Activated naive CD8-positive, alpha-beta T cell treated with anti-CD3 and anti-CD28 coated beads, Interleukin-2, amount 10 ng/mL, durations not matched to agents 7 days and 5 days (primary cell): ENCODE measurements at places on chromosomes 5 and 9. TPM values are rescaled to one million over a fixed set of nuclear protein-coding genes. Genes with fewer than 3 reads are reported as not detected.

- no peak for DNase-seq
These were observed 84.0 kb downstream of the USP20 start for GRCh38 chr9:129919277-129919676.

GRCh38 chr5:108212775-108213346, 169.0 kb downstream of the FBXL17 start:
- DNase-seq: no peak

- no peak for DNase-seq
These were observed 5.6 kb downstream of the MAMDC2 start for GRCh38 chr9:70049236-70049635.

- no peak for DNase-seq
These were observed 134.0 kb downstream of the SNX18 start for GRCh38 chr5:54651482-54652076.

- no peak for DNase-seq
These were observed 20.9 kb downstream of the ZBED3 start for GRCh38 chr5:77066184-77066583.

GRCh38 chr5:17336054-17336453, 118.6 kb downstream of the BASP1 start:
- DNase-seq: no peak

- no peak for DNase-seq
These were observed 94.2 kb downstream of the FOXD1 start for GRCh38 chr5:73354406-73354805.

- DNase-seq: peak; percentile 31
These were observed 219.6 kb upstream of the RORB start for GRCh38 chr9:74277532-74277931.

GRCh38 chr5:169803077-169803981, 166.3 kb downstream of the DOCK2 start:
- no peak for DNase-seq

- DNase-seq: no peak
These were observed 76.5 kb downstream of the DAP start for GRCh38 chr5:10684303-10685086.

DNA sequence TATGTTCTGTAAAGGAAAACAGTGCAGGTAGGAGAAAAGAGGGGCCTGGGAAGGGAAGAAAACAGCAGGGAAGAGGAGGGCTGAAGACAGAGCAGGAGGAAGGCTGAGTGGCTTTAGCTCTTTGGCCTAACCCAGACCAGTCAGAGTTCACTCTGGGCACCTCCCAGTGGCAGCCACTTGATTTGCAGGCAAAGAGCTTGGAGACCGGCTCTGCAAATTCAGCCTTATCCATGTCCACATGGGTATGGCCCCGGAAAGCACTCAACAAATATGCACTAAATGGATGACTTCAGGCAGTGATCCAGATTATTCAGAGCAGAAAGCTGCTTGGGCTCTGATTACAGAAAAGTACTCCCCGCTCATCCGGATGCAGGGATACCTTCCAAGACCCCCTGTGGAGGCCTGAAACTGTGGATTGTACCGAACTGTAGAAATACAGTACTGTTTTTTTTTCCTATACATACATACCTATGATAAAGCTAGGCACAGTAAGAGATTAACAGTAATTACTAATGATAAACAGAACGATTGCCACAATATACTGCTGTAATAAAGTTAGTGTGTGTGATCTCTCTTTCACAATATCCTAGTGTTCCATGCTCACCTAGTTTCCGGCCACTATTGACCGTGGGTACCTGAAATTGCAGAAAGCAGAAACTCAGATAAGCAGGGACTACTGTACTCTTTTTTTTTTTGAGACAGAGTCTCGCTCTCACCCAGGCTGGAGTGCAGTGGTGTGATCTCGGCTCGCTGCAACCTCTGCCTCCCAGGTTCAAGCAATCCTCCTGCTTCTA, 4.6 kb upstream of the RNU6ATAC start:
- DNase-seq: no peak

- no peak for DNase-seq
These were observed 346.4 kb downstream of the BNC2 start for GRCh38 chr9:16524078-16524477.

DNA sequence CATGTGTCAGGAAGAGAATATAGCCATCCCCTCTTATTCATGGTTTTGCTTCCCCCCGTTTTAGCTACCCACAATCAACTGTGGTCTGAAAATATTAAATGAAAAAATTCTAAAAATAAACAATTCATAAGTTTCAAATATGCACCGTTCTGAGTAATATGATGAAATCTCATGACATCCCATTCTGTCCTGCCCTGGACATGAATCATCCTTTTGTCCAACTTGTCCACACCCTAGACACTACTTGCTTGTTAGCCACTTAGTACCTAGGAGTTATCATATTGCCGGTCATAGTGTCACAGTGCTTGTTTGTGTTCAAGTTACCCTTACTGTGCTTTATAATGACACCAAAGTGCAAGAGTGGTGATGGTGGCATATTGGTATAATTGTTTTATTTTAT, 113.5 kb downstream of the CAAP1 start:
- no peak for DNase-seq

- DNase-seq: no peak
These were observed 70.5 kb downstream of the MED27 start for GRCh38 chr9:132008855-132009812.

DNA sequence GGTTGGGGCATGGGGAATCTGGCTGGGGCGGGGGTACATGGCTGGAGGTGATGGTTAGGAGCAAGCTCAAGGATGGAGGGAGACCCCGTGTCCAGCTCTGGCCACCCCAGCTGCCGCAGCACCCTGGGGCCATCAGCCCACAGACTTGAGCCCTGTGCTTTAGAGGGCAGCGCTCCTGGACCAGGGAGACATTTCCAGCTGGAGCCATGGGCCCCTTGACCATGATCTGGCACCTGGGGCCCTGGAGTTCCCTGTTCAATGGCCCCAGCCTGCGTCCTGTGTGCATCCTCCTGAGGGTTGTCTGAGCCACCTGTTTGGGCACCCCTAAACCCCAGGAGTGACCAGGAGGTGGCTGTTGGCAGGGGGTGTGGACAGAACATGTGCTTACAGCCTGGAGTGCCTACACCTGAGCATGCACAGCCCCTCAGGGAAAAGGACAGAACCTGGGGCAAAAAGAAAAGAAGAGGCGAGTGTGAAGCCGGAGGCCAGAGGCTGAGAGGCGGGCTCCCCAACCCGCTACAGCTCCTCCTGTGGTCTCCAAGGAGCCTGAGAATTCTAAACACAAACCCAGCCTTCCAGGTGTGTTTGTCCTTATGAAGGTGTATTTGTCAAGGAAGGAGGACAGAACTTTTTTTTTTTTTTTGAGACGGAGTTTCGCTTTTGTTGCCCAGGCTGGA, 126.7 kb downstream of the C9orf50 start:
- DNase-seq: no peak

- DNase-seq: peak; percentile 71
These were observed 89.2 kb downstream of the SEMA4D start for GRCh38 chr9:89408628-89409101.

DNA sequence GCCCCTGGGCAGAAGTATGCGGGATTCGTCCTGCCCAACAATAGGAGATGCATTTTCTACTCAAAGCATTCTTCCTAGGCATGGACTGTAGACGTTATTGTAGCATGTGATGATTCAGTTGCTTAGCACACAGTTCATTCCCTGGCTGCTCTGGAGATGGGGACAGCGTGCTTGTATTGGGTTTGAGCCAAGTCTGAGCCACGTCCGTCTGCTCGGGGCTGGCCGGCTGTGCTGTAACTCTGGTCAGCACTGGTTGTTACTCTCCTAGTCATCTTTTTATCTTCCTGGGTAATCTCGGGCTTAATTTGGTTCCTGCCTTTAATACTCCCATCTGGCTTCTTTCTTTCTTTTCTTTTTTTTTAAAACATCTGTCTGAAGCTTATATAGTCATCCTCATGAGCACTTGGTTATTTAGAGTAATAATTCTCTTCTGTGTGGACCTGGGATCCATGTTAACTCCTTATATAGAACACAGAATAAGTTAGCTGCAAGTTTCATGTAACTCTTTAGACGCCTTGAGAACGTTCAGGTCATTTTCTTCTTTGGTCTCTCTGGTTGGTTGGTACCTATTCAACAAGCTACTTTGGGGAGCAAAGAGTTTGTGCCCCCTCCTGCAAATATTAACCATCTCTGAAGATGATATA, 118.8 kb upstream of the RPS23 start:
- no peak for DNase-seq

DNA sequence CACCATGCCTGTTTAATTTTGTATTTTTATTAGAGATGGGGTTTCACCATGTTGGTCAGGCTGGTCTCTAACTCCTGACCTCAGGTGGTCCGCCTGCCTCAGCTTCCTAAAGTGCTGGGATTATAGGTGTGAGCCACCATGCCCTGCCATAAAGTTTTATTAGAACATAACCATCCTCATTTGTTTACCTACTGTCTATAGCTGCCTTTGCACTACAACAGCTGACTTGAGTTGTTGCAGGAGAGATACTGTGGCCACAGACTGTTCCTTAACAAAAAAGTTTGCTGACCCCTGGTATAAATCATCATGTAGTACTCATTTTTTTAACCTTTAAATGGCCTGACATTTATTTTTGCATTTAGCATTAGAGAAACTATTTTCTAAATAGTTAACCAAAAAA, 31.7 kb downstream of the SNX30 start:
- no peak for DNase-seq

DNA sequence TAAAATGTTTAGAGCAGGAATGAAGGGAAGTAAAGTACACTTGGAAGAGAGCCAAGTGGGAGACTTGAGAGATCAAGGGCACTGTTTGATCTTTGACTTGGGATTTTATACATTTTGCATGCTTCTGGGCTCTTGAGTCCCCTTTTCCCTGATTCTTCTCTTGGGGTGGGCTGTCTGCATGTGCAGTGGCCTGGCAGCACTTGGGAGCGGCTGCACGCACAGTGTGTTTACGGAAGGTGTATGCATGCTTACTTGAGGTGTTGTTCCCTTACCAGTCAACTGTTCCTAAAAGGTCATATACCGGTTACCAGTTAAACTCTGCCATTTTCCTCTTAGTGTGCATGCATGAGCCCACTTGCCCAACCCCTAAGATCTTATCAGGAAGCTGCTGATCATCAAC, 377.7 kb downstream of the CYLC2 start:
- no peak for DNase-seq

DNA sequence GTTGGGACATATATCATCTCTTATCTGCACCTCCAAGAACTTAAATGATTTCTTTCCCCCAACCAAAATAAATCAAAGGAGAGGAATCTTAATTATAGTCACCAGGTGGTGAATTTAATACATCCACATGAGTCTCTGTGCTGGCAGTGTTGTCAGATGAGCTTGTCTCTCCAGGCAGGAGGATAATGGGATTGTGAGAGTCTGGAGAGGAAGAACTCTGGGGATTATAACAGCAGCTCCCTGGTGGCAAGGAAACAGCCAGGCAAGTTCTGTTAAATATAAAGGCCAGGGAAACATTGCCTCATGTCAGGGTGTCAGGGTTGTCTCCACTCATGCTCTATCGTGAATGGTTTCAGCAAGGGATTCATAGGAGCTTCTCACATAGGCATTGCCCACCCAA, 80.8 kb downstream of the TLR4 start:
- DNase-seq: no peak

GRCh38 chr5:140978983-140979382, 12.7 kb downstream of the PCDHAC2 start:
- no peak for DNase-seq

DNA sequence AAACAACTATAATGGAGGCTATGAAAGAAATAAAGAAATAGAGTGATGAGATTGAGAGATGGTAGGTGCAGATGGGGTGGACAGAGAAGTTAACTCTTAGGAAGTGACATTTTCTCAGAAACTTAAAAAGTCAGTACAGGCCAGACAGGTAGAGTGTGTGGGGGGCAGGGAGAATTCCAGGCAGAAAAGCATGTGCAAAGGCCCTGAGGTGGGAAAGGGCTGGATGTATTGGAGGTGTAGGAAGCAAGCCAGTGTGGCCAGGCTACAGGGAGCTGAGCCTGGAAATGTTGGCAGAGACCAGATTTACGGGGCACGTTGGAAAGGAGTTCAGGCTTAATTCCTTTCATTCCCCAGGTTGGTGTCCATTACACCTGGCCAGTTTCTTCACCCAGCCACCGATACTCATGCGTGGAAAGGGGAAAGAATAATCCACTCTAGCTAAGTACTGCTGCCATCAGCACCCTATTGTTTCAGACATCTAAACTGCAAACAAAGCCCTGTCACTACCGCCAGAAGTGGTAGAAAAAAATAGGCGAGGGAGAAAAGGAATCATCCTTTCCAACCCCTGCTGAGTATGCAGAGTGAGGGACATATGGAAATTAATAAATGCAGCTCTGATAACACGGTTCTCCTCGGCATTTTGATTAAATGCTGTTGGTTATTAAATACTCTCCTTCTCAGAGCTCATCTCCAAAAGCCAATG, 116.8 kb upstream of the GPR151 start:
- DNase-seq: no peak

GRCh38 chr9:117074784-117075520, 339.9 kb downstream of the ASTN2 start:
- no peak for DNase-seq

DNA sequence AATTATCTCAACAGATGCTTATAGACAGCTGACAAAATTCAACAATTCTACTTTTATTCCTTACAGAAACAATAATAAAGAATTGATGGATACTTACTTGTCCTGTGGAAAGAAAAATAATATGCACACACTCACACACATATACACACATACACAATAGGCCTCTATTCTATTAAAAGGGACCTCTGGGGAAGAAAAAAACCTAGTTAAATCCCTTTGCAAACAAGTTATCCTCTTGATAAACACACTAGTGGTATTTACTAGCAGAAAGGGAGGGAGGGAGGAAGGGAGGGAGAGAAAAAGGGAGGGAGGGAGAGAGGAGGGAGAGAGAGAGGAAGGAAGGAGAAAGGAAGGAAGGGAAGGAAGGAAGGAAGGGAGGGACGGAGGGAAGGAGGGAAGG, 486.4 kb downstream of the HINT1 start:
- DNase-seq: no peak

GRCh38 chr5:16659536-16659935, 42.7 kb upstream of the RETREG1 start:
- no peak for DNase-seq

GRCh38 chr9:106304401-106304920, 558.5 kb upstream of the ZNF462 start:
- DNase-seq: no peak

GRCh38 chr5:172283020-172283861, at the start of gene UBTD2:
TSS of gene UBTD2 (minus strand) at chr5:172283764. CDS start at chr5:172283665, 99 bp downstream.
- DNase-seq: peak; percentile 88

DNA sequence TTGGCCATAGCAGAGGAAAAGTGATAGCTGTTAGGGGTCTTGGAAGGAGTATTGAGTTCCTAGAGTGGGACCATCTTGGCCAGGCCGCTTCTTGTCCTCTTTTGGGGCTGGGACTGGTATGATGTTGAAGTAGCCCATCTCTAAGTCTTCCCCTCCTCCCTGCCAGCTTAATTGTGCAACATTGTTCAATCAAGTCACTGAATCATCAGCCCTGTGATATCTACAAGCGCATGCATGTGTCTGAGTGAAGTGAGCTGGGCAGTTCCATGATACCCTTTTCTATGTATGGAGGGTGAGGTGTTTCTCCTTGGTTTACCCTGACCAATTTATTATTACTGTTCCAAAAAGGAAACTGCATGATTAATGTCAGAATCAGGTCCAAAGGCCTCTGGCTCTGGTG, 112.2 kb downstream of the C9orf152 start:
- DNase-seq: no peak

Gene GHR
- total RNA-seq: not detected

Gene SPATA31E1
- not detected for total RNA-seq

Gene SLC45A2
- total RNA-seq: not detected

Gene MCIDAS
- not detected for total RNA-seq

Gene LCP2
- total RNA-seq: 452 TPM

Gene QRFP
- not detected for total RNA-seq

Gene RNF208
- total RNA-seq: 7.2 TPM

Gene CEP120
- 41.7 TPM for total RNA-seq

Gene RHOBTB3
- total RNA-seq: 0.61 TPM

Gene DIPK1B
- total RNA-seq: not detected

Gene FOXD4L5
- 0.43 TPM for total RNA-seq

Gene PCDHA9
- not detected for total RNA-seq

Gene TIMD4
- 3.7 TPM for total RNA-seq
